ENCODE measurements at places on chromosomes 4 and X.

DNA sequence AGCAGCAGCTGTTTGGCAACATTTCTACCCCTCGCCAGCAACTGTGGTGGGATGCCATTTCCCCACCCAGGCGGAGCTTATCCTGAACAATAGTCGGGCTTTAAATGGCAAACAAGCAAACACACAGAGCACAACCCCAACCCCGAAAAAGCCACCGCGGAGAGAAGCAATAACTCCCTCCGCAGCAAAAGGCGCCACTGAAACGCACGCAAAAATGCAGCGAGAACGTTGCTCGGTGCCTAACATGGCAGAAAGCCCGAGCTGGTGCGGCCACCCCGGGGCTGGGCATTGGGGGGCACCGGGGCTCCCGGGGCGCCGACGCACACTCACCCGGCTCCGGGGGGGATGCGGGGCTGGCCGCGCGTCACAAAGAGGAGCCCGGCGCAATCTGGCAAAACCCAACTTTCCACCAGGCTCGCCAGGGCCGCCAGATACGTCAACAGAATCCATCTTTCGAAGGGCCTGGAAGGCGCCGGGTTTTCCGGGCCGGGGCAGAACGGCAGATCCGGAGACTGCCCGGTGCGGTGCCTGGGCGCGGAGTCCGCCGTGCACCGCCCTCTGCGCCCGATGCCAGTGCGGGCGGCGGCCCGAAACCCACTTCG, 818 bp downstream of the RAI2 start:
- no peak for DNase-seq

- DNase-seq: no peak
Observed at GRCh38 chr4:108906006-108906405, 143.2 kb upstream of the ETNPPL start.

- no peak for DNase-seq
Observed at GRCh38 chr4:174274436-174274835, 9.0 kb downstream of the FBXO8 start.

DNA sequence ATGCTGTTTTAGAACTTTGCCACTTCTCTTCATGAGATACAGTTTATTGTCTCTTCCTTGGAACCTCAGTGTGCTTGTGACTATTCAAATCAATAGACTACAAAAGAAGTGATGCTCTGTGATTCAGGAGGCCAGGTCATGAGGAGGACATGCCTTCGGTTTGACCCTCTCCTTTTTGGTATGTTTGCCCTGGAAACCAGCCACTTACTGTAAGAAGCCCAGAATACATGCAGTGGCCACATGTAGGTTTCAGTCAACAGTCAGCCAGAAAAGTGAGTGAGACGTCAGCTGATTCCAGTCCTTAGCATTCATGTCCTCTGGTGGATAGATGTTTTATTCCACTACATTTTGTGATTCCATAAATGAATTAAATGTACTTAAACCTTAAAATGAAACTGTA, 328.7 kb downstream of the PCDH18 start:
- no peak for DNase-seq

DNA sequence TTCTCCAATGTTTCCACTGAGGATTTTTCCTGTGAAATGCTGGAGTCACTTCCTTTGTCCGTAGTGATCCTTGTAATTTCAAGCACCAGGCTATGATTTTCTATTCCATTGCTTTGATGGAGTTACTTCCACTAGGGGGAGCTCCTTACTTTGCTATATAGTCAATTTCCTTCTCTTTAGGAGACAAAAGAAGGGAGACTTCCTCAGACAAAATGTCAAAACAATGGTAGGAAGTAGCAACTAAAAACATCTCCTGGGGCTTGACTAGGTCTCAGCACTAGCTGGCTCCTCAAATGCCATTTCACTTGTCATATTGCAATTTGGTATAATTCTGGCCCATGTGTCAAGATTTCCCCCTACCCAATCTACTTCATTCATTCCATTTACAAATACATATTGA, 24.1 kb downstream of the ZCCHC12 start:
- no peak for DNase-seq

GRCh38 chr4:1720163-1720983, 750 bp downstream of the TMEM129 start:
- DNase-seq: no peak

GRCh38 chr4:106315476-106315967, 487 bp downstream of the TBCK start:
- peak; percentile 27 for DNase-seq

GRCh38 chr4:144967161-144967560, 130.8 kb downstream of the ANAPC10 start:
- DNase-seq: no peak

DNA sequence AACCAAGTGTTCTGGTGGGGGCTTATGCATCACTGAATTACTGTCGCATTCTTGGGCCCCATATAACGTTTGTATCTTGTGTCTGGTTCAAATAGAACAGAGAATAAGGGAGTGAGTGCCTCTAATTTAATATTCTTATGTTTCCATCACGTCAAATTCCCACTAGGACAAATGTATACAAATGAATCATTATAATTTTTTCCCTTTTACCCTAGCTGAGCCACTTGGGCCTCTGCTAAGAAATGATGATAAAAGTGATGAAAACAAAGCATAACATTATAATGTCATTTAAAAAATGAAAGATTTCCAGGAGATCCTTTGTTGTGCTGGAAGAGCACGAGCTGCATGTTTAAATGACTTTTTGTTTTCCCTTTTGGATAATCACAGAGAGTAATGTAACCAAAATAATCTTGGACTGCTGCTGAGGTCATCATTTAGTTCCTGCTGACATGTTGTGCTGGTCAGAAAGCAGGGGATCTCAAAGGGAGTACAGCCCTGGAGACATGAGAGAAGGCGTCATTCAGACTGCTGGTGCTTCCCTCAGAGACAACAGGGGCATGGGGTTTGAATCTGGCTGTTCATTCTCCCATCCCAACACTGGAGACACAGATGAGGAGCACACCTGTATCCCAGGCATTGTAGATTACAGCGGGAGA, 105.1 kb upstream of the SCOC start:
- no peak for DNase-seq

- no peak for DNase-seq
Observed at GRCh38 chr4:54541426-54542118, 116.2 kb upstream of the KIT start.

DNA sequence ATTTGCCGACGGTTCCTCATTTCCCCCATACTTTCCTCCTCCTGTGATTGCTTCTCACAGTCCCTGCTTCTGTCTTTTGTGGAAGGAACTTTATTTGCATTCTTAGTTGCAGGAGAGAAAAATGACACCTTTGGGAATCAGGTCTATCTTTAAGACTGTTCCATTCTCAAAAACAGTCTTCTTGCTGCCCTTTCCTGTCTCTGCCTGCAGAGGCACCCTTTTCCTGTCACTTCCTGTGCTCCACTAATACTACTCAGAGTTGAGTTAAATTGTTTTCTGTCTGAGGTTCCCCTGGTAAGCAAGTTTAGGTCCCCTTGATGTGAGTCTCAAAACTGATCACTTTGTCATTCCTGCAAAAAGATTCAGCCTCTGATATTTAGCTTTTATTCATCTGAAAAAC, 208.8 kb upstream of the CLNK start:
- DNase-seq: no peak

- DNase-seq: no peak
Observed at GRCh38 chrX:154698630-154699248, 45.4 kb upstream of the CTAG2 start.

DNA sequence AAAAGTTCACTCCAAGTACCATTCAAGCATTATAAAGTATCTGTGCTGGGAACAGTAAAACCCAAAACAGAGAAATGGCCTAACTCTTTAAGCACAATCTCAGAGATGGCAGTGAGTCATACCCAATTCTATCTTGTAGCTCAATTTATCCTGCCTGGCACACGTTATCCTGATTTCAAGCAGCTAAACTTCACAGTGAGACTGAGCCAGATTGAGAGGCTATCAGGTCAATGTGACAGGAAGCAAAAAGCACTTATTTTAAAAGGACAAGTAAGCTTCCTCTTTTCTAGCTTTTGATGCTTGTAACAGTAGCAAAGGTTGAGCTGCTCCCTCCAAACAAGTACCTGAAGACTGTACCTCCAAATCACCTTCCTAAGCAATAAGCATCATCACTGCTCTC, 324.9 kb downstream of the NAF1 start:
- DNase-seq: no peak

DNA sequence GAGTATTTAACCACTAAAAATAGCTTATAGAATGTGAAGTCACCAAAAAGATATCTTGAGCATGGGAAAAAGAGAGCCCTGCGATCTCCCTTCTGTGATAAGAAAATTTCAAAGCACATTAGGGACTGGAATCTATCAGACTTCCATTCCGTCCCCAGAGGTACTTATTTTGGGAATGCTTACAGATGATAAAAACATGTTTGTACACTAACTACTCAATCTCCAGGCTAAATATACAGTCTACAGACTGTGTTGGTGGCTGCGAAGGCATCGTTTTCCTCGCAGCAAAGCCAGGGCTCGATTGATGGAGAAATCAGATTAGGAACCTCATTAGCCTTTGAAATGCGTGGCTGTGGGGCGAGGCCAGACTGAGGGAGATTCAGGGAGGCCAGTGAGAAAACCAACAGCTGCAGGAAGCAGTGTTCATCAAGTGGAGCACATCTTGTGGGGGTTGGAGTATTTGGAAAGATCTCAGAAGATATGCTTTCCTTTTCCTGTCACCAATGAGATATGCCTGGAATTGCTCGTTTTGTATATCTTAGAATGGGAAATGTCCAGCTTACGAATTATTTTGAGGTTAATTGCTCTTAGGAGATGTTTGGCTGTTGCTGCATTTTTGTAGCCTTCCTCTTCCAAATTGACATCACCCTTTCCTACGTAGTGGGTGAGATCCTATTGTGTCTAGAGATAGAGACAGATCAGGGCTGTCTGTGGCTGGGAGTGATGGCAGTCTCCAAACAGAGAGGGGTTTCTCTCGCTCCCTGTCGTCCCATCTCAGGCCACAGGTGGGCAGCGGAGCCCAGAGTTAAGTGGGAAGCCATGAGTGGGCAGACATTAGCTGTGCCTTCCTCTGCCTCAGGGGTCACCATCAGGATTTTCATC, 224.9 kb upstream of the FAT1 start:
- DNase-seq: no peak

DNA sequence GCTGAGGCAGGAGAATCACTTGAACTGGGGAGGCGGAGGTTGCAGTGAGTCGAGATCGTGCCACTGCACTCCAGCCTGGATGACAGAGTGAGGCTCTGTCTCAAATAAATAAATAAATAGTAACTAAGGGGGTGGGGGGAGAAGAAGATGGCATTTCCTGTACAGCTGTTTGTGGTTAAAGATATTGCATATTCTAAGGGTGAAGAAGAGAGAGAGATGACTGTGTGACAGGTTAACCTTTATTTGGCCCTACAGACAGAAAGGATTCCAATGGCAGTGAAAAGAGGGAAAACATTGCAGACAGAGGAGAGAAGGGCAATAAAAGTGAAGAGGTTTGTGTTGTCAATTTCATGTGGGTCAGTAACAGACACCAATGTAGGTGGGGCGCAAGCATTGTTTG, 9.4 kb downstream of the TASL start:
- no peak for DNase-seq

- no peak for DNase-seq
Observed at GRCh38 chrX:34810364-34810763, 132.2 kb upstream of the FAM47B start.

DNA sequence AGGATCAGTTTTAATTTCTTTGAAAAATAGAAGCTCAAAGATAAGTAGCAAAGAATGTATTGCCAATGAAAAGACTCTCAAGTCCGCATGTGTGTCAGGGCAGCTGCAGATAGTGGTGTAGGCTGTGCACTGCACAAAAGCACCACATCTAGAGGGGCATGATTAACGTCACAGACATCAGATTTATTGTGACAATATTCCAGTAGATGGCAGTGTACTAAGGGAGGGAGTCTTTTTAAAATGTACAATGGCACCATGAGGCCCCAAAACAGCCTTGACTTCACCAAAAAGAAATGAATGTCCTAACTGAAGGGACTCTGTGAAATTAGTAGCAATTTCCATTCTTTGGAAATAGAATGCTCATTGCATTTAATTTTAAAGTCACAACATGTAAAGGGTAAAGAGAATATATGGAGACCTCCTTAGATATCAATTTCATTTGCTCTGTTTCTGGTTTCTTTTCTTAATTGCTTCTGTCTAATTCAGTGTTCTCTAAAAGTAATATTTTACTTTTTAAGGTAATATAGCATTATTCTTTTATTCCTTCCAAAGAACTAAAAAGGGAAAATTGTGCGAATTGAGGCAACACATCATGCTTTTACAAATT, 98.4 kb downstream of the ZNF827 start:
- no peak for DNase-seq

DNA sequence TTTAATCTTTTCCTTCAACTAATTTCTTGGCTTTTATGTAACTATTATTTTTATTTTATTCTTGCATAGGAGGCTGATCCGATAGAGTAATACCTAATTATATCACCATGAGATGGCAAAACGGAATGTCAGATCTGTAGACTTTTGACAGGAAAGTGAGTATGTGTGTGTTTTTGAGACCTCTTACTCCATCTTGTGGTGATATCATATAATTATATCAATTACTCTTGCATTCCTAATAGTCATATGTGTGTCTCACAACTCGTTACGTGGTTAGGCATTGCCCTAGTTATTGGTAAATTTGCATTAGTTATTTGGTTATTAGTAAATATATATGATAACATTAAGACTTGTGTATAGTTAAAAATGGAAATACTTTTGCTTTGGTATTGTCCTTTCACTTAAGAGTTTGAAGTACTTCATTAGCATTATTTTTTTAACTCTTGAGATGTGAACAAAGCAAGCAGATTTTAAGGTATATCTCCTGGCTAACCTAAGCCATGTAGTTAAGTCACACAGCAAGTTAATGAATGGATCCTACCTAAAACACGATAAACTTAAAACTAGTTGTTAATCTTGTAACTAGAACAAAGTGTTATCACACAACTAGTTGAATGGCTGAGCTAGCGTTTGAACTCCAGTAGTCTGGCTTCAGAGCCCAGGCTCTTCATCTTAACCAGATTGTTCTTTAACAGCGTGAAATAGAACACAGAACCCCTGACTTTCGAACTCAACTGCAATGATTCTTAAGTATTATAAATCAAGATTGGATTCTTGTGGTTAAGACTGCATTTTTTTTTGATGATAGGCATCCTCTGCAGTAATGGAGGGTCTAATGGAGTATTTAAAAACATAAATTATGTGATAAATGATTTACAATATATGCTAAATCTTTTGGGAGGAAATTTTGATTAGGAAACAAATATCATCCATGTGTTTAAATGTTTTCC, 67.1 kb downstream of the PGRMC2 start:
- no peak for DNase-seq

DNA sequence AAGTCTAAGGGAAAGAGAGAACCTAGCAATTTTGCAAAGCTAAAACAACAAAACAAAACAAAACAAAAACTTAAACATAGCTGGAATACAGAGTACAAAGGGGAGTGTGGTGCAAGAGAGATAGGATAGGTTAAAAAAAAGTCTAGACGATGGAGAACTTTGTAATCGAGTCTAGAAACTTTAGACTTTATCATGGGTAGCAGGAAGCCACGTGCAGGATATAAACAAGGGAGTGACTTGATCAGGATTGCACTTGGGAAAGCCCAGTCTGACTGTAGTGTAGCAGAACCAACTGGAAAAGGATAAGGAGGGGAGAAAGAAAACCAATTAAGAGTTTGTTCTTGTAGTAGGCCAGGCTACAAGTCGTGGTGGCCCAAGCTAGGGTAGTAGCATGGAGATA, 750.1 kb downstream of the RPA4 start:
- DNase-seq: no peak
